ENCODE measurements at places on chromosomes 2 and 18. TPM values are rescaled to one million over a fixed set of nuclear protein-coding genes. Genes with fewer than 3 reads are reported as not detected.

DNA sequence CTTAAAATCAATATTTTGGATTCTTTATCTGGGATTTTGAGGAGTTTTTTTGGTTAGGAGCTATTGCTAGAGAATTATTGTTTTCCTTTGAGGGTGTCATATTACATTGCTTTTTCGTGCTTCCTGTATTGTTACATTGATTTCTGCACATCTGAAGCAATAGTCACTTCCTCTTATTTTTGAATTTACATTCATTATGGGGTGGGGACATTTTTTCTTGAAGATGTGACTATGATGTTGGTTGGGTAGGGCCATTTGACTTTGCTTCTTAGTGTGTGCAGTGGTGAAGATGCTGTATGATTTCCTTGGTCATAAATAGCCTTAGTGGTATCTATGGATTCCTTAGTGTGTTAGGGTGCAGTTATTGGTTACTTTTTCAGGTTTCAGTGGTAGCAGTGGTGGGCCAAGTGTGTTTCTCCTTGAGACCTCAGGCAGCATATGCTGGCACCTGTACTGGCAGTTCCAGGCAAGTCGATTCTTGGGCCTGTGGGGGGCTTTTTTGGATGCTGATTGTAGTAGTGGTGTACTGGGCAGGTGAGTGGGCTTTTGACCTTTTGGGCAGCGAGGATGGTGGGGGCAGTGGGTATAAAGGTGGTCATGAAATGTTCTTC lies 61.8 kb downstream of the ARHGAP25 start:
- no peaks in the 10 kb centered on the region for H3K4me1 ChIP-seq
- no peak overlapping the region for H3K27ac ChIP-seq
- peaks cover 2% of the 10 kb centered on the region for H3K27me3 ChIP-seq
- DNase-seq: no peak
- no peak overlapping the region for H3K4me3 ChIP-seq

G6PC2 gene
- total RNA-seq: not detected

CYTIP gene
- 1.1 TPM for total RNA-seq

DNA sequence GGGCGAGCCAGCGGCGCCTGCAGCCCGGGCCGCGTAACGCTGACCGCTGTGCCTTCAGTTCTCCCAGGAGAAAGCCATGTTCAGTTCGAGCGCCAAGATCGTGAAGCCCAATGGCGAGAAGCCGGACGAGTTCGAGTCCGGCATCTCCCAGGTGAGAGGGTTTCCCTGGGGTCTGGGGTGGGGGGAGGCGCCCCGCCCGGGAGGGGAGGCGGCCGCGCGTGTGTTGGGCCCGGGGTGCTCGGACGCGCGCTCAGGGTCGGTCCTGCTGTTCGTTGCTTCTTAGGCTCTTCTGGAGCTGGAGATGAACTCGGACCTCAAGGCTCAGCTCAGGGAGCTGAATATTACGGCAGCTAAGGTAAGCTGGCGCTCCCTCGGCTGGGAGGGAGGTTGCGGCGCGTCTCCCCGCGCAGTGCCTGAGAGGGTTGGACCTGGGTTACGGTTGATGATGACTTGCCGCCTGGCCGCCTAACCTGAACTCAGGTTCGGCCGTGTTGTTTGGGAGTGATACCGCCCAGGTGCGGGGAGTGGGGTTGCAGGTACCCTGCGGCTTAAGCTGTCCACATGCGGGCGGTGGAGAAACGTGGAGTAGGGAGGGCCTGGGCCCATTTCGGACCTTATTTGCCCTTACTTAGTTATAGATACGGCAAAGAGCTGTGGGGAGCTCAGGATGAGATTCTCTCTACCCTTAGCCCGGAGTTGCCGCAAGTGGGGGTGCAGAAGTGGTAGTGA lies 638 bp downstream of the RPS7 start:
- peak overlapping the region; percentile 92 for H3K4me3 ChIP-seq
- H3K4me1 ChIP-seq: peaks cover 27% of the 10 kb centered on the region
- no peaks in the 10 kb centered on the region for H3K27me3 ChIP-seq
- H3K36me3 ChIP-seq: peaks cover 13% of the 10 kb centered on the region
- peak overlapping the region; percentile 84 for H3K27ac ChIP-seq

DNA sequence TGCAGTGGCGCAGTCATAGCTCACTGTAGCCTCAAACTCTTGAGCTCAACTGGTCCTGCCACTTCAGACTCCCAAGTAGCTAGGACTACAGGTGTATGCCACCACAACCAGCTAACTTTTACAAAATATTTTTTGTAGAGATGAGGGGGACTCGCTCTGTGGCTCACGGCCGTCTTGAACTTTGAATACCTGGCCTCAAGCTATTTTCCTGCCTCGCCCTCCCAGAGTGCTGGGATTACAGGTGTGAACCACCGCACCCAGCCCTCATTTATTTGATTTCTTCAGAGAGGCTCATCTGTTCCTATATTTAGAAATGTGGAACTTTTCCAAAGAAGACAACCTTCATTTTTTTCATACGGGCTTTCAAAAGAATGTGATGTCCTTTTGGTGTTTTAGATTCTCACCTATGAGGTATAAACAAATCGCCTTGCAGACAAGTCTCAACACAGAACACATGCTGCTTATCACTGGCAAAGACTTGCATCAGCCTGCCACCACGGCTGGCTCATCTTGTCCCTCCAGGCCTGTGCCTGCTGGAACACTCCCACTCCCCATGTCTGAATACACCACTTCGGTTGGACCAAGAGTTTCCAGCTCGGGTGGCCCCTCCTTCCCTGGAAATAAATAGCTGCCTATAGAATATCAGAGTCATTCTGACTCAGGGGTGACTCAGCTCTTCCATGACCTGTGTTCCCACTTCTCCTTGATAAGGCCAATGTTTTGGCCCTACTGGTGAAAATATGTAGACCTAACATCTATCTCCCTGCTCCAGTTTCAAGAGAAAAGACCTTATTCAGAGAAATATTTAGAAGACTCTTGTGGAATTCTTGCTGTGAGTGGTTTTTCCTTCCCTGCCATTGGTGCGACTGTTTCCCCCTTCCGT lies 202.6 kb downstream of the TGIF1 start:
- H3K4me3 ChIP-seq: no peak overlapping the region
- H3K27ac ChIP-seq: peak overlapping the region; percentile 56

- no peaks in the 10 kb centered on the region for H3K36me3 ChIP-seq
- H3K27me3 ChIP-seq: no peaks in the 10 kb centered on the region
- no peaks in the 10 kb centered on the region for H3K4me1 ChIP-seq
- DNase-seq: no peak
- H3K27ac ChIP-seq: no peak overlapping the region
Measured at GRCh38 chr2:154350911-154351310, 347.6 kb upstream of the KCNJ3 start.

DNA sequence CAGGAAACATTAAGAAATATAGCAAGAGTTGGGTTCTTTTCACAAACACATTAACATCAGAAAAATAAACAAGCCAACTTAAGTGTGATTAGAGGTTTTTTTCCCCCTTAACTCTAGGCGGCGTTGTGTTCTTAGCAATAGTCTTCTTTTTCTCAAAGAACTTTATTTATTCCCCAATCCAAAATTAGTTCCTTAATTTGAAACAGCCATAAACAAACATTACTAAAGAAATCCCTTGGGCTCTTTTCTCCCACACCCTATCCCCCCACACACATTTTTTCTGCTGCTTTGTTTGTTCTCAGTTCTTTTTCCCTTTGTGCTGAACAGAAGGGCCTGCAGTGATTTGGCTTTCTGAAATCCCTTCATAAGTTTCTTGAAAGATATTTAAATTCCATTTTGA lies 13.2 kb upstream of the MYO1B start:
- no peak overlapping the region for H3K4me3 ChIP-seq
- no peak for DNase-seq
- H3K27me3 ChIP-seq: no peaks in the 10 kb centered on the region
- H3K36me3 ChIP-seq: no peaks in the 10 kb centered on the region
- H3K27ac ChIP-seq: no peak overlapping the region

CLEC4F gene
- 0.44 TPM for total RNA-seq

DNA sequence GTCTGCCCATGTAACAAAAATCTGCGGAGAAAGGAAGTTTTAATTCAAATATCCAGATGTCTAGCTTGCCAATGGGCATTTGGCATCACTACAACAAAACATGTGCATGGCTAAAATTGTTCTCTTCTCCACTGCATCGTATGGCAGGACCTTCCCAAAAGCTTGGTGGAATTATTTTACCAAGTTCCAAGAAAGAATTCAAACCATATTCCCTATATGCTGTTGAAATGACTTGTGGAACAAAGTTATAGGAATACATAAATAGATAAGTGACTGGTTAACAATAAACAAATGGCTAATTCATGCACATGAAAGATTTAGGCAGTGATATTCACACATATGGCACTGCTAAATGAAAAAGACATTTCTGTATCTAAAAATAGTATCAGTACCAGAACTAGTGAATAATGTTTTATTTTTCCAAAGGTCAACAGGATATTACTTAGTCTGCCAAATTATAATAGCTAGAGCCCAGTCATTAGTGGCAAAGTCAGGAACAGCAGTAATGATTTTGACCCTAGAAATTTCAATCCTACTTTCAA lies 425.4 kb upstream of the VRK2 start:
- H3K27me3 ChIP-seq: no peaks in the 10 kb centered on the region
- H3K4me1 ChIP-seq: no peaks in the 10 kb centered on the region
- H3K27ac ChIP-seq: no peak overlapping the region
- no peak for DNase-seq
- no peaks in the 10 kb centered on the region for H3K36me3 ChIP-seq

CD8B2 gene
- total RNA-seq: not detected

DNA sequence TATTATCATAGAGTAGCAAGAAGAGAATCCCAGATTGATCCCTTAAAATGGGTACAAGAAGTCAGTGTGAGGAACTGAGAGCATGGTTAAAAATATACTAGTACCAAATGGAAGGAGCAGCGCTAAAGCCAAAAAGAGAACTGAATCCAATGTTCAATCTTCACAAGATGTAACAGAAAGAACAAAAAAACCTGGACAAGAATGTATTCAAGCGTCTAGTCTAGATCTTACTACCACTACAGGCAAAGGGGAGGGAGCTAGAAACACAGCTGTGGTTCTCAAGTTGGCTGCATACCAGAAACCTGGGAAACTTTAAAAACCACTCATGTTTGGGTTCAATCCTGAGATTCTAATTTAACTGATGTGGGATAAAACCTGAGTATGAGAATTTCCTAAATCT lies 57.5 kb downstream of the PIAS2 start:
- peaks cover 13% of the 10 kb centered on the region for H3K36me3 ChIP-seq
- no peaks in the 10 kb centered on the region for H3K27me3 ChIP-seq
- DNase-seq: no peak
- H3K4me3 ChIP-seq: no peak overlapping the region
- H3K27ac ChIP-seq: no peak overlapping the region

- no peak for DNase-seq
- H3K36me3 ChIP-seq: no peaks in the 10 kb centered on the region
- no peaks in the 10 kb centered on the region for H3K4me1 ChIP-seq
- H3K27ac ChIP-seq: no peak overlapping the region
Measured at GRCh38 chr2:165361514-165361913, 108.0 kb upstream of the CSRNP3 start.

- no peak for DNase-seq
- no peak overlapping the region for H3K4me3 ChIP-seq
- H3K27me3 ChIP-seq: peaks cover 59% of the 10 kb centered on the region
- no peak overlapping the region for H3K27ac ChIP-seq
Measured at GRCh38 chr2:70549064-70549710, 4.4 kb downstream of the TGFA start.

VAMP8 gene
- total RNA-seq: 12.2 TPM

GRCh38 chr2:37688771-37689468 lies 17.5 kb upstream of the CDC42EP3 start:
- no peak for DNase-seq
- H3K27ac ChIP-seq: no peak overlapping the region
- no peaks in the 10 kb centered on the region for H3K27me3 ChIP-seq
- no peaks in the 10 kb centered on the region for H3K36me3 ChIP-seq
- H3K4me3 ChIP-seq: no peak overlapping the region

DNA sequence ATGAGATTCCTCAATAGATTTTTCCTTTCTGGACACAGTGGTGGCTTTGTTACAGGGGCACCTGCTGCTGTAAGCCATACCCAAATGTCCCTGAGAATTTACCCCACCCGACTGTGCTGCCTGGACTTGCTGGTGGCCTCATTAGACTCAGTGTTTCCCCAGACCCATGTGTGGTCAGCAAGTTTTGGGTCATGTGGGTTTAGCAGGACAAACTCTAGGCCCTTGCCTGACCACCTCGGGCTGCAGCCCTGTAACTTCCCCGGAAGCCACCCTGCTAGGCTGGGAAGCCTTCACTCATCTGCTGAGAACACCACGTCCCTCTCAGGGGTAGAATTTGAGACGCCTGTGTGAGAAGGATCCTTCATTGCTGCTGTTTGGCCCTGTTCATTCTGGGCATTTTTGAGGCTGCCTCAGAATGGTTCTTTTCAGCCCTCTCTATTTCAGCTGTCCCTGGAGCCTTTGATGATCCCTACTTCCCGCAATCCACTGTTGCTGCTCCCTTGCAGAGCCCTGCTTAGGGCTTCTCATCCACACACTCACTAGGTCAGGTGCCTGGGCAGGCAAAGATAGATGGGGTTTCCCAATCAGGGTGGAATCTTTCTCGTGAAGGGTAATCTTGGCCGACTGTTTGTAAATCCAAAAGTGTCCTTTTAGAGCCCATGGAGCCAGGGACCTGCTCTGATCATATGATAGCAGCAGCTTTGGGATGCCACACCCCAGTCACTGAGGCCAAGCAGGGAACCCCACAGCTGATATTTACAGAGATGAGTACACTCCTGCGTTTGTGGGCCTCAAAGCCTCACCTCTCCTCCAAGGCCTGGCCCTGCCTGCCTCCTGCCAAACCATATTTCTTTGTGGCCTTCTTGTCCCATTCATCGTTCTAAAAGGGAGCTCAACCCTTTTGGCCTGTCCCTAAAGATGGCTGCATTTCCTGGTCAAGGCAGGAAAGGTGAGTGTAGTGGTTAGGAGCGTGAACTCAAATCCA lies 6.7 kb downstream of the EHD3 start:
- DNase-seq: no peak
- H3K4me1 ChIP-seq: peaks cover 37% of the 10 kb centered on the region
- no peak overlapping the region for H3K4me3 ChIP-seq
- H3K27me3 ChIP-seq: no peaks in the 10 kb centered on the region
- no peaks in the 10 kb centered on the region for H3K36me3 ChIP-seq

IL36B gene
- not detected for total RNA-seq

ALK gene
- not detected for total RNA-seq

- no peak overlapping the region for H3K4me3 ChIP-seq
- H3K27ac ChIP-seq: no peak overlapping the region
- no peaks in the 10 kb centered on the region for H3K27me3 ChIP-seq
- peaks cover 19% of the 10 kb centered on the region for H3K4me1 ChIP-seq
- H3K36me3 ChIP-seq: no peaks in the 10 kb centered on the region
- DNase-seq: peak; percentile 66
Measured at GRCh38 chr2:9690252-9690651, 59.5 kb upstream of the YWHAQ start.

GRCh38 chr18:12326711-12327460 lies 18.8 kb downstream of the TUBB6 start:
- H3K4me3 ChIP-seq: no peak overlapping the region
- no peaks in the 10 kb centered on the region for H3K27me3 ChIP-seq
- peaks cover 22% of the 10 kb centered on the region for H3K36me3 ChIP-seq
- DNase-seq: no peak
- peaks cover 10% of the 10 kb centered on the region for H3K4me1 ChIP-seq

DNA sequence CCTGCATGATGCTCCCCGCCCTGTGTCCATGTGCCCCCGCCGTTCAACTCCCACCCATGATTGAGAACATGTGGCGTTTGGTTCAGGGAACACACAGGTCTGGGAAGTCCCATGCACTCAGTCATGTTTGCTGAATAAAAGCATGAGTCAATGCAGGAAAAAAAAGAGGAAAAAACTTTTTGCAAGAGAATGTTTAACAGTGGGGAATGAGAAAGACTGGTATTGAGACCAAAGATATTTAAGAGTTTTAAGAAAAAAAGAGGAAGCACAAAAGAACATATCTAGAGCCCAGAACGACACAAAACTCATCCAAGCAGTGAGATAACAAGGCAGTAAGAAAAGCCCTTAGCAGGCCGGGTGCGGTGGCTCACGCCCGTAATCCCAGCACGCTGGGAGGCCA lies 279.2 kb upstream of the THSD7B start:
- H3K4me3 ChIP-seq: no peak overlapping the region
- H3K36me3 ChIP-seq: no peaks in the 10 kb centered on the region
- no peak overlapping the region for H3K27ac ChIP-seq
